ENCODE measurements at places on chromosomes 2 and 18.

DNA sequence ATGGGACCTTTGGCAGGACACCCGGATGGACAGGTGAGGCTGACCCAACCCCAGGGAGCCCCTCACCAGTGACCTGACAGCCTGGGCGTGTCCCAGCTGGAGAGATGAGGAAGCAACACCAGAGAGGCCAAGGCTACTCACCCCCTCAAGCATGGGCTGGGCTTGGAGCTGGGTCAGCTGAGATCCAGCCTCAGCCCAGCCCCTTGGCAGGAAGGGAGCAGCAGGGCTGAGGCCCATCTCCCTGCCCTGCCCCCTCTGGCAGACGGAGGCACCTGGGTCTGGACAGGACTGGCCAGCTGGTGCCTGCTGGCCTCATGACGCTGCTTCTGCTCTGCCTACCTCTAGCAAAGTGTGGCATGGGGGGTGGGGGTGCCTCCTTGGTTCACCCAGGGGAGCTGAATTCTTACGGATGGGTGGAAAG is 37.8 kb downstream of the HS6ST1 start:
- no peak for DNase-seq

- no peak for DNase-seq
Measured at GRCh38 chr2:158735822-158736580, 59.1 kb upstream of the DAPL1 start.

DNA sequence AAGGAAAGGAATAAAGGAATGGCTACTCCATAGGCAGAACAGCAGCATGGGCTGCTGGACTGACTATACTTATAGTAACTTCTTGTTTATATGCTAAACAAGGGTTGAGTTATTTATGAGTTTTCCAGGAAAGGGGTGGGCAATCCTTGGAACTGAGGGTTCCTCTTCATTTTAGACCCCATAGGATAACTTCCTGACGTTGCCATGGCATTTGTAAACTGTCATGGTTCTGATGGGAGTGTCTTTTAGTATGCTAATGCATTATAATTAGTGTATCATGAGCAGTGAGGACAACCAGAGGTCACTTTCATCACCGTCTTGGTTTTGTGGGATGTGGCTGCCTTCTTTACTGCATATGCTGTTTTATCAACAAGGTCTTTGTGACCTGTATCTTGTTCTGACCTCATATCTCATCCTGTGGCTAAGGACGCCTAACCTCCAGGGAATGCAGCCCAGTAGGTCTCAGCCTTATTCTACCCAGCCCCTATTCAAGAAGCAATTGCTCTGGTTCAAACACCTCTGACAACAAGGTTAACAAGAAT is 98.6 kb upstream of the CABLES1 start:
- DNase-seq = no peak

- no peak for DNase-seq
Measured at GRCh38 chr2:1687254-1687653, 57.1 kb downstream of the PXDN start.

- DNase-seq = no peak
Measured at GRCh38 chr2:43075811-43076585, 150.4 kb downstream of the ZFP36L2 start.

- DNase-seq = no peak
Measured at GRCh38 chr2:149872041-149872440, 284.5 kb upstream of the MMADHC start.

GRCh38 chr18:68121308-68121707 is 593.6 kb downstream of the TMX3 start:
- DNase-seq = no peak

DNA sequence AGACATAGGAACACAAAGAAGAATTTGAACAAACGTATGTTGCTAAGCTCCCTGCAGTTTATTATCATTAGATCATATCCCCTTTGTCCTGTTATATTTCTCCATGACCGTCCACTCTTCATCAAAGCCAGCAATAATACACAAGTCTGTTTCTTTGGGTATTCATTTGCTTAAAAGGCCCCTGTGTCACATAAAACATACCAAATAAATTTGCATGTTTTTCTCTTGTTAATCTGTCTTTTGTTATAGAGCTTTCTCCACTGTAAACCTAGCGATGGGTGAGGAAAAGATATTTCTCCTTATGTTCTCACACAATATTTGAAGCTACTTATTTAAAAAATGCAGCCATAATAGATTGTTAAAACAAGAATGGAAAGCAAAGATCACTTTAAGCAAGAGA is 42.9 kb upstream of the REL start:
- no peak for DNase-seq

- DNase-seq = peak; percentile 13
Measured at GRCh38 chr2:55014962-55015939, 35.0 kb downstream of the RTN4 start.

- no peak for DNase-seq
Measured at GRCh38 chr18:63111671-63112402, 207.7 kb downstream of the BCL2 start.

DNA sequence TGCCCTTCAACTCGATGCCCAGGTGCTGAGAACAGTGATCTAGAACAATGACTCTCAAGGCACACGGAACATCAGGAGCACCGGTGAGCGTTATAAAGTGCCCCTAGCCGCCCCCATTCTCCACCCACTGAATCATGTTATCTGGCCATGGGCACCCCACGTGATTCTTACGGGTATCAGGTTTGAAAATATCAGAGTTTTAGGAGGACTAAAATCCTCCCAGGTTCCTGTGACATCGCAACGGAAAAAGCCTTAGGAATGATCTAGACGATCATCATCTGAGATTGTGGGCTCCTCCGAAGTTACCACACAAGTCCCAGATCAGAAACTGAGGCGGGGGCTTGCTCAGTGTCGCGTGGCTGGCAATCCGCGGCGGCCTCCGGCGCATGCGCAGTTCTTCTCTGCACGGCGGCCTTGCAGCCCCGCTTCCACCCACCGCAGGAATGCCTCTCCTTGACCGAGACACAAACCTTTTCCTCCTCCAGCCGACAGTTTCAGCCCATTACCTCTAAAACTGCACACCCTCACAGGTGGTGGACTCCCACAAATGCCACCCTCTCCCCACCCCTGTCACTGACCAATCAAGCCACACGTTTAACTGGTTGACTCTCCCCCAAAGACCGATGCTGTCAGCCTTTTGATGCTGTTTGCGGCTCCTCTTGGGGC is 5.8 kb upstream of the MRPL33 start:
- DNase-seq = peak; percentile 28

DNA sequence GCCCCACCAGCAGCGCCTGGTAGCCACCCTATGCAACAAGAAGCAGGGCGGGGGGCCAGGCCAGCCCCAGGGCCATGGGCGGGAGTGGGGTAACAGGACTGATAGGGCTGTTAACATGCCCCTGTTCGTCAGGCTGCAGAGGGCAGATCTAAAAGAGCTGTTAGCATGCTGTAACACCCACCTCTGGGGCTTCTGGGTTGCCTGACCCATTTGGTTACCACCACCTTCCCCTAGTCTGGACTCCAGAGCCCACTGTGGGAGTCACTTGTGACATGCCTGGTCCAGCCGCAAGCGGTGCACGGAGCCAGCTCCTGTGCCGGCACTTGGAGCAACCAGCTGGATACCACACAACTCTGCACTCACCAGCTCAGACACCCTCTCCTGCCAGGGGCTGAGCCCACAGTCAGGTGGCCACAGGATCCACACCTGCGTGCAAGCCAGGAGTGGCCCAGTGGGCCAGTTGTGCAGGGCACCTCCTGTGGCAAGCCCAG is 2.1 kb downstream of the METTL8 start:
- DNase-seq = no peak

DNA sequence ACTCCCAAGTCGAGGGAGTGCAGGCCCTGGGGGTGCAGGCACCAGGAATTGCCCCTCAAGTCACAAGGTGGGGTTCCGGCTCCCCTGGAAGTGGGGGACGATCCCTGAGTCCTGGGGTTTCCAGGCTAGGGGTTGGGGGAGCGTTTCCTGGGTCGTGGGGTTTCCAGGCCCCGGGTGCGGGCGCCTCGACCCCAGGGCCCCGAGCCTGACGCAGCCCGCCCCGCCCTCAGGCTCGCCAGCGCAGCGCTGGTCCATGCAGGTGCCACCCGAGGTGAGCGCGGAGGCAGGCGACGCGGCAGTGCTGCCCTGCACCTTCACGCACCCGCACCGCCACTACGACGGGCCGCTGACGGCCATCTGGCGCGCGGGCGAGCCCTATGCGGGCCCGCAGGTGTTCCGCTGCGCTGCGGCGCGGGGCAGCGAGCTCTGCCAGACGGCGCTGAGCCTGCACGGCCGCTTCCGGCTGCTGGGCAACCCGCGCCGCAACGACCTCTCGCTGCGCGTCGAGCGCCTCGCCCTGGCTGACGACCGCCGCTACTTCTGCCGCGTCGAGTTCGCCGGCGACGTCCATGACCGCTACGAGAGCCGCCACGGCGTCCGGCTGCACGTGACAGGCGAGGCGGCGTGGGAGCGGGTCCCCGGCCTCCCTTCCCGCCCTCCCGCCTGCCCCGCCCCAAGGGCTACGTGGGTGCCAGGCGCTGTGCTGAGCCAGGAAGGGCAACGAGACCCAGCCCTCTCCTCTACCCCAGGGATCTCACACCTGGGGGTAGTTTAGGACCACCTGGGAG is 12.0 kb downstream of the SIGLEC15 start:
- DNase-seq = no peak
